ENCODE measurements at places on chromosomes 2 and 18.

DNA sequence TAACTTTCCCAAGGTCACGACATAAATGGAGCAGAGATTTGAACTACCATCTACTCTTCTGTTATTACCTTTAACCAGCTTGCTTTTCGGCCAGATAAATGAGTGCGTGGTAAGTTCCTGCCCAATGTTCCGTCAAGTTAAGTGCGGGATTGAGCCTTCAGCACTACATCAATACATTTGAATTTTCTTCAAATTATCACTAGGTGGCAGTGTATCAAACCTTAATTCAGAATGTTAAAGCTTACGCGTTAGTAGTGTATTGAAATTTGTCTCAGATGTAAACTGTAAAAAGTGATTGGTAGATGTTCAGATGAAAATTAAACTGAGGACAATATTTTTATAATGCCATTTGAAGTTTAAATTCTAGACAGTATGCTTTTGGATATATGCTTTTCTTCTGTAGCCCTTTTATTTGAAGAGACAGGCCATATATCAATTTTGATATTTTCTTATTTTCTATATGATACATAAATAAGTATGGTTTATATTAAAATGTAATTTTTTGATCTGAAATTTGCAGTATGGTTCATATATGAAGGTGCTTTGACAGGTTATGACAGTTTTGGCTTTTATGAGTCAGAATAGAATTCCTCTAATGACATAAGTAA lies 681.3 kb downstream of the ADCYAP1 start:
- no peaks in the 10 kb centered on the region for H3K36me3 ChIP-seq
- H3K4me1 ChIP-seq, result no peaks in the 10 kb centered on the region
- no peak overlapping the region for H3K27ac ChIP-seq

DNA sequence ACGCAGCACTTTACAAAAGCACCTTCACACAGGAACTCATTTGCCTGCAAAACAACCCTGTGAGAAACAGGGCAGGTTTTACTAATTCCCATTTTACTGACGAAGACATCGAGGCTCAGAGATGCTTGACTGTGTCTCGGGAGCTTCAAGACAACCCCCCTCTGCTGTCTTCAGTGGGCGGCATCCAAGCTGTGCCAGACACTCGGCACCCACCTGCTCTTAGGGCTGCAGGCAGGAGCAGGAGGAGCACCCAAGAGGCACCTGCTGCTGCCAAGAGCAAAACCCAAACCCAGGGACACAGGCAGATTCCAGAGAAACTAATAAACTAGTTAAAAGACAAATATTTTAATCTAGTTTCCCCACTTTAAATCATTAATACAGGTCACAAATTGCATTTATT lies 67.9 kb downstream of the PPP4R1 start:
- DNase-seq, result no peak
- no peak overlapping the region for H3K27ac ChIP-seq
- H3K4me1 ChIP-seq, result no peaks in the 10 kb centered on the region
- H3K27me3 ChIP-seq, result no peaks in the 10 kb centered on the region

DNA sequence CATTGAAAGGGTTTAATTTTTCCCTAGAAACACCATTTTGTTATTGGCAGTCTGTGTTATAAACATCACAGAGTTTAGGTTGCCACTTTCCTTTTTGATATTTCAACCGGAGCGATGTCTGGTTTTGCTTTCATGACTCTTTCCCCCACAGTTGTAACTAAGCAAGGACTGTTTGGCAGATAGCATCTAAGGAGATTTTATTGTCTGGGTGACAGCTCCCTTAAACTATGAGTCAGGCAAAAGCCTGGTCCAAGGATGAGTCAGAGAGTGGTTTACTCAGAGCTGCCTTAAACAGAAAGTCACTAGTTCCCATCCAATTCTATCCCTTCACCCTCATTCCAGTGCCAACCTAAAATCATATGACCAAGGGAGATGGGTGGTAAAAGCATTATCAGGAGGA lies 341.6 kb upstream of the VWC2L start:
- H3K27me3 ChIP-seq, result no peaks in the 10 kb centered on the region
- no peak overlapping the region for H3K4me3 ChIP-seq
- no peaks in the 10 kb centered on the region for H3K36me3 ChIP-seq
- no peak for DNase-seq
- H3K27ac ChIP-seq, result no peak overlapping the region

DNA sequence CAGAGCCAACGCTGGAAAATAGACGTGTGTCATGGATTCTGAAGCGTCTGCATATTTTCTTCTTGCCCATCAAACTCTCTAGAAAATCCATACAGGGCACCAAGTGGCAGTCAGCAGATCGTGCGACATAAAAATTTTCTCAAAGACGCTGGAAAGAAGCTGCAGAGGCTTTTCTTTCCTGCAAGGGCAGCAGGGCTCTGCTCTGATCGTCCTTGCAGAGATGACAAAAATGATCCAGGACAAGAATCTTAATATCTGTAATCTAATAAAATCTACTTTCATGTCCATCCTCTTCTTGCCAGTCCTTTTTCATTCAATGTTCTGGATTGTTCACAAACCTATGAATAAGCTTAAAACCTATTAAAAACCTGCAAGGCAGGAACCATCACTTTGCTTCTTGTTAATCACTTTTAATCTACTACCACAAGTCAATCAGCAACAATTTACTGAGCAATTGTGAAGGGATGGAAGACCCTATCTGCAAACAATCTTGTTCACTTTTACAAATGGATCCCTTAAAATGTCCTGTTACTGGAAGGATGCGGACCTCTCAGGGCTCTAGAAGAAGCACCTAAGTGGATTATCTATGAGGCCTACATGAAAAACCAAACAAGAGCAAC lies 93.6 kb downstream of the MREG start:
- H3K36me3 ChIP-seq, result no peaks in the 10 kb centered on the region
- DNase-seq, result no peak
- H3K27ac ChIP-seq, result no peak overlapping the region
- no peaks in the 10 kb centered on the region for H3K4me1 ChIP-seq
- H3K4me3 ChIP-seq, result no peak overlapping the region
- H3K27me3 ChIP-seq, result no peaks in the 10 kb centered on the region

DNA sequence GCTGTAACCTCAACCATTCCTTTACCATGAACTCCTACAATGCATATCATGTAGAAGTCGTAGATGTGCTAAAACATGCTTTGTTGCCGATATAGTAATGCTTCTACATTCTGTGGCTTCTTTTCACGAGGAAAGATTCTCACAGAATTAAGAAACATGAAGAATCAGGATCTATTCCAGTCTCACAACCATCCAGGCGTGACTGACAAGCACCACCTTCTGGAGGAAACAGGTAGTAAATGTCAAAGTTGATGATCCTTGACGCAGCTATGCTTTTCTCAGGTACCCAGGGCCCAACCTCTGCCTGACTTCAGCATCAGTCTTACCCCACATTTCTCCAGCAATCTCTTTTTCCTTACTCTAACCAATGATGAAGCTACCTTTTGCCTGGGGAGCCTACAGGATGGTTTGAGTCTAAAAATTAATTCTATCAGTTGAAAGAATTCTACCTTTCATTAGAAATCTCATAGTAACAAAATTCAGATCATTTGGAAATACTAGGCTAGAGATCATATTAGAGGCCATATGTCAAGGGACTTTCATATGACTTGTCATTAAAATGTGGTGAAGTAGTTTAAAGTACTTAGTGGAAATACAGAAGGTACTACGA lies 123.3 kb upstream of the RND3 start:
- no peaks in the 10 kb centered on the region for H3K36me3 ChIP-seq
- no peak overlapping the region for H3K4me3 ChIP-seq
- no peak for DNase-seq
- no peaks in the 10 kb centered on the region for H3K4me1 ChIP-seq
- H3K27me3 ChIP-seq, result no peaks in the 10 kb centered on the region

- no peaks in the 10 kb centered on the region for H3K4me1 ChIP-seq
- H3K27ac ChIP-seq, result no peak overlapping the region
- H3K4me3 ChIP-seq, result no peak overlapping the region
- DNase-seq, result no peak
- no peaks in the 10 kb centered on the region for H3K27me3 ChIP-seq
- no peaks in the 10 kb centered on the region for H3K36me3 ChIP-seq
Observed at GRCh38 chr2:204871231-204871953, 326.1 kb downstream of the PARD3B start.
